ENCODE measurements at places on chromosomes 12 and 14.

- no peak for DNase-seq
Observed at GRCh38 chr14:105092171-105093037, 27.2 kb upstream of the GPR132 start.

GRCh38 chr12:106907846-106908245 lies 47.9 kb upstream of the TMEM263 start:
- DNase-seq = no peak

- no peak for DNase-seq
Observed at GRCh38 chr12:7694556-7695236, 879 bp downstream of the GDF3 start.

DNA sequence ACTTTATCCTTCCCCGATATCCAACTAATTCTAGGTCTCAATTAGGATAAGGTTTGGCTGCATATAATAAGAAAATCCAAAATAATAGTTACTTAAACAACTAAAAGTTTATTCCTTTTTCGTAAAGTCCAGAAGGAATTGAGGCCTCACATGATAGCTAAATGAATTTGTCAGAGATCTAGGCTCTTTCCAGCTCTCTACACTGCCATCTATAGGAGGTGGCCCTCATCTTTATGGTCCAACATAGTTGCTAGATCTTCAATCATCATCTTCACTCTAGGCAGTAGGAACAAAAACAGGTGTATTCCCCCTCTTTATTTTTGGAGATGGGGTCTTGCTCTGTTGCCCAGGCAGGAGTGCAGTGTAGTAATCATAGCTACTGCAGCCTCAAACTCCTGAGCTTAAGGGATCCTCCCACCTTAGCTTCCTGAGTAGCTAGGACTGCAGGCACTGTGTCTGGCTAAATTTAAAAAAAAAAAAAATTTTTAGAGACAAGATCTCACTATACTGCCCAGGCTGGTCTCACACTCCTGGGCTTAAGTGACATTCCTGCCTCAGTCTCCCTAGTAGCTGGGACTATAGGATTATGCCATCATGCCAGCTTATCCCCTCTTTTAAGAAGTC lies 46.5 kb upstream of the SAV1 start:
- peak; percentile 43 for DNase-seq

DNA sequence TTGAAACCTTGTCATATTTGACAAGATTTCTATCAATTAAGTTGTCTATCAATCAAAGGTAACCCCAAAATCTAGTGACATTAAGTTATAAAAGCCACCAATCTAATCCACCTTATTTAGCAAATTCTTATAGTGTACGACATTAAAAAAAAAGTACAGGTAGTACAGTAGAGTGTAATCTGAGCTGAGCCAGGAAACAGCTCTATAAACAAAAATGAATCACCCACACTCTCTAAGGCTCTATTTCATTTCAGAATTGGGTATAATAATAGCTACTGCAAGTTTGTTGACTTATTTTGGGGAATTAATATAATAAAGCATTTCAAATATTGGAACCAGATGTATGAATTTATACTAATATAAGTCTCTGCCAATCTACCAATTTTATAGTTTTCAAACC lies 342.4 kb upstream of the FLRT2 start:
- no peak for DNase-seq

GRCh38 chr14:86683561-86683960 lies 1153.6 kb downstream of the FLRT2 start:
- DNase-seq = no peak

- DNase-seq = no peak
Observed at GRCh38 chr12:25761356-25761755, 197.1 kb upstream of the RASSF8 start.

DNA sequence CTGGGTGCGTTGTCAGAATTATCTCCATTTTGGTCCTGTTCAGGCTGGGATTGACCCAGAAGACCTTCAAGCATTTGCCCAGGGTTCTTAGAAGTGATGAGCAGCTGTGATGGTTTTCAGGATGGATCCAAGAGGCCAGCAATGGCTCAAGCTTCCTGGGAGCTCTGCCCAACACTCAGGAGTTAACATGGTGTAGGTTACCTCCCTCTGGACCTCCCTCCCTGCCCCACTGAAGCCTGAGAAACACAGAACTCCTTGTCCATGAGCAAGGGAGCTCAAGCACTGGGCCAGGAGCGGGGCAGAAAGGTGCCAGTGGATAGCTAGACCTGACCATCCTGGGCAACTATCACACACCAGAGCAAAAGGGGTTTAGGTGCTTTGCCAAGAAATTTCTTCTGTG lies 148.4 kb upstream of the FKBP4 start:
- no peak for DNase-seq

GRCh38 chr12:770479-770878 lies 18.1 kb downstream of the WNK1 start:
- DNase-seq = no peak

All from CD8-positive, alpha-beta T cell (primary cell).